H7 (cell line): ENCODE measurements at places on chromosomes 5 and 9. TPM values are rescaled to one million over a fixed set of nuclear protein-coding genes. Genes with fewer than 3 reads are reported as not detected.
A peak's percentile ranks its signal among the peaks of the same experiment; 100 is the strongest.

ANKRD31 gene
- total RNA-seq, result 0.11 TPM in 1 of 2 replicates, not detected in the other

DNA sequence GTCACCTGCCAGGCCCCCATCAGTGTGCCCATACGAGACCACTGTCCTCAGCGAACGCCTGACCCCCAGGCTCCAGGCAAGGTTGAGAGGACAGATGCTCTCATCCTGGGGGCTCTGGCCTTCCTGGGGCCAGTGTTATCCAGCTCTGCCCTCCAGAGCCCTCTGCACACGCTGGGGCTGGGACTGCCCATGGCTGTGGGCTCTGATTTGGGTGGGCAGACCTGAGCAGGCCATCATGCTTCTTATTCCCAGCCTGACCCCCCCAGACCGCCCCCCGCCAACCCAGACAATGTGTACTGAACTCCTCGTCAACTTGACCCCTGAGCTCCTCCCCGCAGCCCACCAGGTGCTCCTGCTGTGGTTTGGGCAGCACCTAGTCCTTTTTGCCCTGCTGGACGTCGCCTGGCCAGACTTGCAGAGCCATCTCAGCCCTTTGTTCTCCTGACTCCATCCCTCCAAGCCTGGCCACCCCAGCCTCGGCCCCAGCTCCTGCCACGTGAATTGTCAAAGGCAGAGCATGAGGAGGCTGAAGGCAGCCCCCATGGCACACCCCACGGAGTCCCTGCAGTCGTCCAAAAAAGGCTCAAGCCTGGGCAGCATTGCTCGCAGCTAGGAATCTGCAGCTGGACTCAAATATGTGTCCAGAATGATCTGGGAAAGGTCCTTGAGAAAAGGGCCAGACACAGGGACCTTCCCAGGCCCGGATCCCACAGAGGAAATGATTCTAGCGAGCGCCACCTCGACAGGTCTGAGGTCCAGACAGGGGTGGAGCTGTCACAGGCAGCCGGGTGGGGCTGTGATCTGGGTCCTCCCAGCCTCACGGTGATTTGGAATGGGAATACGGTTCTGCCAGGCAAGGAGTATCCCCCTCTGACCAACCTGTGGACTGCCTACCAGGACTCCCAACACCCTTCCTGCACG, 87.0 kb downstream of the ADAMTS2 start:
- DNase-seq, result peak; percentile 53

GRCh38 chr5:25150819-25151218, 506.0 kb upstream of the CDH10 start:
- no peak for DNase-seq

DNA sequence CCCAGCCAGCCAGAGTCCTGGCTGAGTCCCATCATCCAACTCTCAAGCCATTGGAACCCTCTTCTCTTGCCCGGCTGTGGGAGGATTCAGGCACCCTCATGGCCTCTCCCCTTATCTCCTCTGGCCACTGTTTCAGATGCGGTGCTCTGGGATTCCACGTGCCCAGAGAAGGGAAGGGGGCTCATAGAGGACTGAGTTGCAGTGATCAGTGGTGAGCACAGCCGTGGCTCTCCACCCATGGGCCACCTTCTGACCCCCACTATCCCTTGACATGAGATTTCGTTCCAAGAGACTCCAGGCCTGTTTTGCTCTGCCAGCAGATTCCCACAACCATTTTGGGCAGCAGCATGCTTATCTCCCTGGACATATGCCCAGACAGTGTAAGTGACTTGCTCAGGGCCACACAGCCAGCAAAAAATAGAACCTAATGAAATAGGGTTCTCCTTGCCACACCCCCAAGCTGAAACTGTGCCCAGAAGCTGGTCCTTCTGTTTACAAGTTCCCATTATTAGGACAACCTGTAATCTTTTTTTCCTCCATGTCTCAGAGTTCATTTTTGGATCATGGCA, 2.7 kb downstream of the GPX3 start:
- no peak for DNase-seq

- DNase-seq, result no peak
Measured at GRCh38 chr5:43168175-43168574, 23.9 kb upstream of the NIM1K start.

DNA sequence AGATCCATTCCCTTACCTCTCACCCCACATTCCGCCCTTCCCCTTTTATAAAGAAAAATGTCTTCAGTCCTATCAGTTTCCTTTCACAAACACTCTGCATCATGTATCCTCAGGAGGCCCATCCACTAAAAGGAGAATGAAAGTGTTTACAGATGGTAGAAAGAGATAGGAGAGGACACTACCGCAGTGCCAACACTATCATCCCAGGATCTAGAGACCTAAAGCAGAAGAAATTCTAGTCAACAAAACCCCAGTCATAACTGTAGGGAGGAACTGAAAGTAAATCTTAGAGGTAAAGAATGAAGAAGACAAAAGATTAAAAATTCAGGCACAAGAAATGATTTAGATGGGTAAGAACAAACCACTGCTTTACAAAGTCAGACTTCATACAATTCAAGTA, 114.1 kb downstream of the MLLT3 start:
- no peak for DNase-seq

DNA sequence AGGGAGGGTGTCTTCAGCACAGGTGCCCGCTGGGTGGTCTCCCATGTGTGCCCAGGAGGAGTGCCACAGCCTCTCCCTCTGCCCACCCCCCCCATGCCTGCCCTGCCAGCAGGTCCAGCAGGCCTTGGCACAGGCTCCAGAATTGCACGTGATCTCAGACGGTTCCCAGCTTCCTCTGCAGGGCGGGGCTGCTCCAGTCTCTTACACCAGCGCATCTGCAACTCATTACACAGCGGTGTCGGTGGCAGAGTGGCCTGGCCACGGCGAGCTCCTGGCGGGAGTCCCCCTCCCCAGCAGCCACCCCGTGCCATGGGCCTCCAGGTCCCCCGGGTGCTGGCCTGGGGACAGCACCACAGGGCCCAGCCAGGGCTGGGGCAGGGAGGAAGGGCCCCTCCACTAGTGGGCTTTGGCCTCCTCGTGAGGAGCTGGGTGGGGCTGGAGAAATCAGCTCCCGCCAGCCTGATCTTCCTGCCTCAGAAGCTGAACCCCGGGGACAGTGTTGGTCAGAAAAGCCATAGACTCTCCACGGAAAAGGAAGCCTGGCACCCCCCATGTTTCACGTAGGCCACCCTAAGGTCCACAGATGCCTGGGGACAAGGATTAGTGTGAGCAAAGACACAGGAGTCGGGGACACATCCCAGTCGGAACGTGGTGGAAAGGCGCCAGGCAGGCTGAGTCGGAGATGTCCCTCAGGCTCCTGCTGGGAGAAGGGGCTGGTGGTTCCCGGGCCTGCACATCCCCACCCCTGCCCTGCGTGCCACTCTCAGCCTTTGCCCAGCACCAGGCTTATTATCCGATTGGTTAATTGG, 40.2 kb downstream of the RXRA start:
- peak; percentile 69 for DNase-seq

TAF11L12 gene
- not detected in 2 replicates for total RNA-seq

GRCh38 chr5:146682899-146683532, 167.0 kb upstream of the GPR151 start:
- no peak for DNase-seq

PLCXD3 gene
- total RNA-seq, result 0.18 and 0.38 TPM in 2 replicates

SH3PXD2B gene
- 36.7 and 47.7 TPM in 2 replicates for total RNA-seq

DNA sequence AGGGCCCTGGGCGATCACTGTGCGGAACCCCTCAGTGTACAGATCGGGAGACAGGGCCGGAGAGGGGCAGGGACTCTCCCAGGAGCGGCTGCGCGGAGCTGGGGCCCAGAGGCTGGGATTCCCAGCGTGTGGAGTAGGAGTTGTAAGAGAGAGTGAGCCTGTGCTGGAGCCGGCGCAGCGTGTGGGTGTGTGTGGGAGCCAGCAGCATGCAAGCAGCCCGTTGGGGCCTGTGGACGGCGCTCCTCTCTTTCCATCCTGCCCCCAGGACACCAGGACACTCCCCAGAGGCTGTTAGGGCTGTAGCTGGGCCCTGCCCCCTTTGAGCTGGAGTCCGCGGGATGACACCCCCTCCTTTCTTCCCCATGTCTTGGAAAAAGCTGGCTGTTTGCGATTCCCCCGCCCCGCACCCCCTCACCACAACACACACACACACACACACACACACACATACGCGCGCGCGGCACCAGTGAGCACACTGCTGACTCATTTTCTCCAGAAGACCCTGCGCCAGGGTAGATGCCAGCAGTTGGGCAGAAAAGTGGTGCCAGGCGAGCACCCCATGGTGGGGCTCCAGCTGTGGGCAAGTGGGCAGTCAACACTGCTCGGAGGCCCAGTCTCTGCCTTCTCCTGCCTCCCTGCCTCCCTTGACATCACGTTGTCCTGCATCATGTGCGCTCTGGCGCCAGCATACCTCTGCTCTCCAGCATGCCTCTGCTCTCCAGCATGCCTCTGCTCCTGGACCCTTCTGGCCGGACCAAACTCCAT, 1.5 kb downstream of the COL27A1 start:
- DNase-seq, result peak; percentile 79

SH3RF2 gene
- 0.89 and 1.7 TPM in 2 replicates for total RNA-seq

ADGRD2 gene
- not detected in 2 replicates for total RNA-seq

- no peak for DNase-seq
Measured at GRCh38 chr5:160496784-160497183, 75.1 kb downstream of the PTTG1 start.

DNA sequence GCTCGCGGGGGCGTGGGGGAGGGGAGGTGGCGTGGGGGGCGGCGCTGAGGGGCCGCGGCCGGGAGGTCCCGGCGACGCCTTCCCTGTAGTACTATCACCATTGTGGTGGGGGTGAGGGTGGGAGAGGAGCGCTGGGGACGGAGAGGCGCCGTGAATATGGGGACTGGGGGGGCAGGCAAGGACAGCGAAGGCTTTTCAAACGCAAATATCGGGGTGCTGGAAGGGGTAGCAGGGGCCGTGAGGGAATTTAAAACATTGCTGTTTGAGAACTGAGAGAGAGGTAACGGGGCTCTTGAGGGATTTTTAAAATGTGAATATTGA, 427 bp downstream of the RBM27 start:
- peak; percentile 81 for DNase-seq

- DNase-seq, result peak; percentile 14
Measured at GRCh38 chr5:112691758-112692157, 45.9 kb upstream of the APC start.

OCLN gene
- total RNA-seq, result 33.3 and 39.9 TPM in 2 replicates

DNA sequence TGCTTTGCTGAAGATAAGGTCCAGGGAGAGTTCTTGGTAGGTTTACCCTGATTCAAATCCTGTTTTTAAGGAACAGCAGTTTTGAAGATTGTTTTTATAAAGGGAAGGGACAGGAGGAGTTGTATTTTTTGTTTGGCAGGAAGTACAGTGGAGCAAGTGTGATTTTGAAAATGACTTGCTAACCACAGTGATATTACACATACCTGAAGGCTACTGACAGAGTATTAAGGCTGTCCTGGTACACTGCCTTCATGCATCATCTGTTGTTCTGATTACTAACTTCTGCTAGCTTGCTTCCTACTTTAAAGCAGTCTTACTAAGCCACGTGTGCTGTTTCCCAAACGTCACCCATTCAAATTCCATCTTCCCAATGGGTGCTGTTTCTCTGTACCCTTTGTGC, 559.5 kb upstream of the SGCD start:
- no peak for DNase-seq

GRCh38 chr5:180119031-180119902, 47.7 kb upstream of the RNF130 start:
- peak; percentile 52 for DNase-seq

DNA sequence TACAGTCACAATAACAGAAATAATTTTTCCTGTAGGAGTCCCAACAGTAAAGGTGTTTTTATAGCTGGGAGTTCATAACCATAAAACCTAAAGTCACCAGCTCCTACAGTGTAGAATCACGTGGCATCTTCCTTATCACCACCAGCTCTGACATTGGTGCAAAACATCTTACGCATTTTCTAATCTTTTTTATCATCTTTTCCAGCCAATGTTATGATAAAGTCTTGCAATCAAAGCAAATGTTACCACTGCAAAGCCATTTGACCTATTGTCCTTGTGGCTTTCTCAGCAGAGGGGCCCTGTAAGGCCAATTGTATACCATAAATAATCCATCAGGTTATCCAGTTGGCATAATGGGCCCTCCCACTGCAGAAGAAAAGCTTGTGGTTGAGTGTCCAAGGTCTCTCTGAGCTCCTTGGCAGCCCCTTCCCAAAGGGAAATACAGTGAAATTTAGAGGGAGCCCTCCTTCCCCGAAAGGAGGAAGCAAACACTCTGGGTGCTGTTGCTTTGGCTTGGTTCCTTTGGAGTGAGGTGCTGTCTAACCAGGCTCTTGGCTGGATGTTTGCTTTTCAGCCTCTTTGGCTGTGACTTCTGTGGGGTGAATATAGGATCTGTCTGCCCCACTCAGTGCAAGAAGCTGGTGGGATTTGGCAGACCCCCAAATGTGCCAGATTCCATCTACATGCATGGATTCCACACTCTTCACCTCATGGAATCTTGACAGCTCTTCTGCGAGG, 29.3 kb upstream of the CPEB4 start:
- DNase-seq, result no peak

DNA sequence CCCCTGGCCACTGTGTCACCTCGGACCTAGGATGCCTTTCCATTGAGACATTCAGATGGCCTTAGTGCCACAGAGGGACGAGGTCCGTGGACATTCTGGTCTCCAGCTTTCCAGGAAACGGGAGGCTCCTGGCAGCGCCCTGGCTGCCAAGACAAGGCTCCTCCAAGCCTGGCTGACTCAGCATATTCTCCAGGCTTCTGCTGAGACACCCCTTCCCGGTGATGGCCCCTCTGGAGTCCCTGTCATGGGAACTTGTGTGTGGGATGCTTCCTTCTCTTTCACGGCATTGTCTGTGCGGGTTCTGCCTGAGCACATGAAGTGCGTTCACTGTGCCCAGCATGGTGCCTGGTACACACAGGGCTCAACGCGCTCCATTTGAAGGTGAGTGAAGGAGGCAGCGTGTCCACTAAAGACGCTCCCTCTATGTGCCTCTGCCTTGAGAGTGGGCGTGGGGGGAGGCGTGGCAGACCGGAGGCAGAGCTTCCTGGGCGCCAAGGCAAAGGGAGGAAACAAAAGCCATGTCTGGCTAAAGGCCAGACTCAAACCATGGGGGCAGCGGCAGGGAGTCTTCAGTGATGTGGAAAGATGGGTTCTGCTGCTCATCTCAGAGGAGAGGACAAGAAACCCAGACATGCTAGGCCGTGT, 46.4 kb upstream of the PRRC2B start:
- no peak for DNase-seq
